Ammon's horn (tissue), 1 donor: ENCODE measurements at places on chromosomes 3 and 15.
A peak's percentile ranks its signal among the peaks of the same experiment; 100 is the strongest.

- peak; percentile 84 for DNase-seq
Observed at GRCh38 chr3:13452490-13453335, 27.4 kb upstream of the HDAC11 start.

DNA sequence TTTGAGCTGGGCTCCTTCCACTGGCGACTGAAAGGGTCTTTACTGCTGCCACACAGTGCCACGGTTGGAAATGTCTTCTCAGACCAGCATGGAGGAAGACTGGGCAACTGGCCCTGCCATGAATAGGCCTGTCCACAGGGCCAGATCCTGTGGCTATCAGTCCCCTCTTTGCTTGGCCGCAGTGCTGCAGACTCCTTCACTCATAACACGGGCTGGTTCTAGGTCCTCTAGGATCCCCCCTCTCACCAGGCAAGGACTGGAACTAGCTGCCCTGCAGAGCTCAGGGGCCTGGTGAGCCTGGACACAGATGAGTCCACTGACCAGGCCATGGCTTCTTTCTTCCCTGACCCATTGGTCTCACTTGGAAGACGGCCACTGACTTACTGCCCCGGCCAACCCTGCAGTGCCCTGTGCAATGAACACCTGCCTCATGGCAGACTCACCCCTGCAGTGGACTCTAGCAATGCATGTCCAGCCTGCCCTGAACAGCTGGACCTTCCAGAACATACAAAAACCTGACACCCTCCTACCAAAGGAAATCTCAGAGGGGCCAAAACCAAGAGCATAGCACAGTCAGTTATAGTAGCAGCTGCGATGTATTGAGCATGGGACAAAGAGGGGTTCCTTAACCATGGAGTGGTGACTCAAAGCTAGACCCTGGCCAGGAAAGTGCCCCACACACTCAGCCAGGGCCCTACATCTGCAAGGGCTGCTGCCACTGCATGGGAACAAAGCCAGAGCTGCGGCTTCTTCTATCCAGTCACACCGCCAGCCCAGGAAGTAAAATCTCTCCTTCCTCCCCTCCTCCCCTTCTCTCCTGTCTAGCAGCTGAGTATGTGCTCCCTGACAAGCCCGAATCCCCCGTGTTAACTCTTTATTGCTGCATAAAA, 72.1 kb upstream of the ITGA11 start:
- DNase-seq, result no peak

DNA sequence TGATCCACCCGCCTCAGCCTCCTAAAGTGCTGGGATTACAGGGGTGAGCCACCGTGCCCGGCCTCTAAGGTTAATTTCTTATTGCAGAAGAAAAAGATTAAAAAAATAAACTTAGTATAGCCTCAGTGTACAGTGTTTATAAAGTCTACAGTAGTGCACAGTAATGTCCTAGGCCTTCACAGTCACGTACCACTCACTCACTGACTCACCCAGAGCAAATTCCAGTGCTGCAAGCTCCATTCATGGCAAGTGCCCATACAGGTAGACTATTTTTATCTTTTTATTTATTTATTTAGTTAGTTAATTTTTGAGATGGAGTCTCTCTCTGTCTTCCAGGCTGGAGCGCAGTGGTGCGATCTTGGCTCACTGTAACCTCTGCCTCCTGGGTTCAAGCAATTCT, 3.2 kb upstream of the FLNB start:
- no peak for DNase-seq

DNA sequence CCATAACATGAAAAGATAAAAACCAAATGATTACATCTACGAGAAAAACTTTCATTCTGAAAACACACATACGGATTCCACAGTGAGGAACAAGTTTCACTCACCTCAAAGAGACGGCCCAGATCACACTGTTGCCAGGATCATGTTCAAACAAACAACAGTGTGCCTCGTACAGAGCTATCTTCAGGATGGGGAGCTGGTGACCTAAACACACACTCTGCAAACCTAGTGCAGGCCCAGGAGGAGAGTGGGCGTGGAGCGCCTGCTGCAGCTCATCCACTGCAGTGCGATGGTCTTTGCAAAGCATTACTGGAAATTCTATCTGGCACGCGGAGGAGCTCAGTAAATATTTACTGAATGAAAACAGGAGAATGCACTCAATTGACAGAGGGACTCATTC, 38.5 kb downstream of the TAMM41 start:
- DNase-seq, result no peak

DNA sequence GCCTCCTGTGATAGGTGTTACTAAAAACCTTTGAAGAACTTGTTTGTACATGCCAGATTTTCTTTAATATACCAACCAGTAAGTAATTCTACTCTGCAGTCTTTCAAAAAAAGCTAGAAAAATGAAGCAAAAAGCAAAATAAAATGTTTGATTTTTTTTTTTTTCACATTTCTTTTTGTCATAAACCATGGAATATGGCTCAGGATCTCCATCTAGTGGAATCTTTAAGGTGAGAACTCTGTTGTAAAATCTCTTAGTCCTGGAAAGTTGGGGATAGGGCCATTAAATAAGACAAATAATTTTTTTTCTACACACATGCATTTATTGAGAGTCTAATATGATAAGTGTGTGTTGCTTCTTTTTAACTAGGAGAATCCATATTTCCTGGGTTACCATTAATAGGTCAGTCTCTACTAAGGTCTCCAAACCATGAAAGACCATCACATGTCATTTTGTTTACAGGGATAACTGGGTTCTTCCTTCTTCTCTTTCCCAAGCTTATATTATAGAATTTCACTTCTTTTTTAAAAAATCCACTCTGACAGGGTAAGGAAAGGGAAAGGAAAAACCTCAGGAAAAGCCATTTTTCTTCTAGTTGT, 84.6 kb downstream of the SLC9A9 start:
- DNase-seq, result peak; percentile 33

GRCh38 chr3:11213810-11214450, 58.3 kb upstream of the ATG7 start:
- no peak for DNase-seq

DNA sequence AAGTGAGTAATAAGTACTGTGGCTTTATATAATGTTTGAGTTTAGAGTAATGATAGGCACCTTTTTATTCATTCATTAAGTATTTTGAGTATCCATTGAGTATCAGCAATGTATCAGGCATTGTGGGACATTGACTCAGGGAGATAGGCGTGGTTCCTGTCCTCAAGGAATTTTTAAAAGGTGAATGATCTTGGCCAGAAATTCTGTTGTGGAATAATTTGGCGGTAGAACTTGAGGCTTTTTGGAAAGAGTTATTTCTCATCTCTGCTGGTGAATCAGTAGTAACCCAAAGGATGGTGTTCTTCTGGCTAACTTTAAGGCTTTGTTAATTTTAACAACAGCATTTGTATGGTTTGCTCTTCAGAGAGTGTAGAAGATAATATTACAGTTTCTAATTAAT, 2.0 kb downstream of the RAB7A start:
- no peak for DNase-seq

DNA sequence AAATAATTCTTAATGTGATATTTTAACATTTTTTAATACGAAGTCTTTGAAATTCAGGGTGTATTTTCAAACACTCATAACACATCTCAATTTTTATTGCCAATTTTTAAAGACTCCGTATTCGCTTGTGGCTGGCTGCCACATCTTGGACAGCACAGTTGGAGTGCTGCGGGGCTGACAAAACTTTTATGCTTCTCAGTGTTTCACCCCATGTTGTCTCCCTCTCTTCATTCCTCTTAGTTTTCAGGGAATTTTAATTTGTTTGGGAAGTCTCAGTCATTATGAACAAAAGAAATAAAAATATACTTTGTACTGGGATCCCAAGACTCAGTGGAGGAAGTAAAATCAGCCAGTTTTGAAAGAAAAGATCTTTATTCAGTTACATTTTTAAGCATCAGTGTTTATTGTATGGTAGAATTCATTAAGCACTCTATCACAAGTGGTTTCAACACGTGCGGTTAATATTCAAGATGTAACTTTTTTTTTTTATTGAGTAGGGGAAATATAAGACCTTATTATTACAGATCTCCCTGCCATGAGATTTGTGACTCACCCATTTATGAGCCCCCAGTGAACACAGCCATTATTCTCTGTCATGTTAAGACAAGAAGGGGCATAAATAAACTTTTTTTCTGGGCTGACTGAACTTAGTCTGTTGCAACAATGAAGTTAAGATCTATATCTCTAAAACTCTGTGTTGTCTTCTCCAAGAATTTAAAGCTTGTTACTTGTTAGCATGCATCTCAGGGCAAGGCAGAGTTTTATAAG, 26.8 kb downstream of the KAT2B start:
- no peak for DNase-seq

DNA sequence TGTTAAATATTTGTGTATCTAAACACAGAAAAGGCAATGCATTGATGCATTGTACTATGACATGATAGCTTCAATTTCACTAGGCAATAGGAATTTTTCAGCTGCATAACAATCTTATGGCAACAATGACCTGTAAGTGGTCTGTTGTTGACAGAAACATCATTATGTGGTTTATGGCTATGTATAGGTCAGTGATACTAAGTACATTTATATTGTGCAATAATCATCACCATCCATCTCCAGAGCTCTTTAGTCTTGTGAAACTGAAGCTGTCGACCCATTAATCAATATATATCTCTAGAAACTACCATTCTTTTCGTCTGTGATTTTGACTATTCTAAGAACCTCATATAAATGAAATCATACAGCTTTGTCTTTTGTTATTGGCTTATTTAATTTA, 200.1 kb upstream of the ZNF717 start:
- no peak for DNase-seq

DNA sequence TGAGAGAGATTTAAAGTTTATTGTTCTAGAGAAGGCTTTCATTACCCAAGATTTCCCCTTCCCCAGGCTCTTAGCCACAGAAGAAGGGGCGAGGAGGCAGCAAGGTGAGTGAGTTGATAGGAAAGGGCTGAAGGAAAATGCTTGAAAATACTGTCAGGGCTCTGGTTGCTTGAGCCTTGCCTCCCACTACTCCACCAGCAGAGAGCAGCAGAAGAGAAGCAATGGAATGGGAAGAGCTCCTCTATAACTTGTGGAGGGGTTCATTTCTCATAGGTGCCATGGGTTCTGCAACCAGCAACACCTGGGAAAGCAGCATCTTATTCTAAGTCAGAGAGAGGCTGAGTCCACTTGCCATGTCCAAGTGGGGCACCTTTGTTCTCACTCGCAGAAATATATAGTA, 184.0 kb upstream of the CNTN6 start:
- DNase-seq, result peak; percentile 8

DNA sequence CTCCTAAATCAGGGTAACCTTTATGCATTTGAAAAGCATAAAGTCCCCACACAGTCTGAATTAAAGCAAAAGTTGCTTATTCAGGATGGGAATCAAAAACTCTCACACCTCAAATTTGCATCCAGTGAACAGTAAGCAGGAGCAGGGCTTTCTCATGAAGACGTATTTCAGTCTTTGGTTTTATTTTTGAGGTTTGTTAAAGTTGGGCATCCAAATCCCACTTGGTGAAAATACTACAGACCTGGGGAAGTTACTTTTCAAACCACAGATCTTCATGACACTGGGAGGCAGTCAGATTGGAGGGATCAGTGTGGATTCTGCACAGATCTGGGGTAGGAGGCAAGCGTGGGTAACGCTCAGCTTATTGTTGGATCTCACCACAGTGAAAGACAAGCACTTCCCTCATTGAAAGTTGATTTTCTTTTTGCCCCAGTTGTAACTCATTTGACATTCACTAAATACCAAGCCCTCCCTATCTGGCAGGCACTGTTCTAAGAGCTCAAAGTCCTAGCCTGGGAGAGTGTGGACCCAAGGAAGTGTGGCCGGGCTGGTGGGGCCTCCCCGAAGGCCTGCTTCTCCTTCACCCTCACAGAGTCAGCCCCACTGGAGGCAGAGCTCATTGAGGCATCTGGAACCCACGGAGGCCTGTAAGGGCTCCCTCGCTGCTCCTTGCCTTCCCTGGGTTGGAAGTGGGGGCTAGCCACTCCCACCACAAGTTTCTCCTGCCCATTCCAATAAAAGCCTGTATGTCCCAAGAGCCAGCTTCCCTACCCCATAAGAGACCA, 783 bp upstream of the ISG20 start:
- no peak for DNase-seq

- DNase-seq, result no peak
Observed at GRCh38 chr15:87724330-87724729, 532.2 kb downstream of the NTRK3 start.

GRCh38 chr15:75801859-75802593, 41.2 kb upstream of the UBE2Q2 start:
- DNase-seq, result peak; percentile 81

DNA sequence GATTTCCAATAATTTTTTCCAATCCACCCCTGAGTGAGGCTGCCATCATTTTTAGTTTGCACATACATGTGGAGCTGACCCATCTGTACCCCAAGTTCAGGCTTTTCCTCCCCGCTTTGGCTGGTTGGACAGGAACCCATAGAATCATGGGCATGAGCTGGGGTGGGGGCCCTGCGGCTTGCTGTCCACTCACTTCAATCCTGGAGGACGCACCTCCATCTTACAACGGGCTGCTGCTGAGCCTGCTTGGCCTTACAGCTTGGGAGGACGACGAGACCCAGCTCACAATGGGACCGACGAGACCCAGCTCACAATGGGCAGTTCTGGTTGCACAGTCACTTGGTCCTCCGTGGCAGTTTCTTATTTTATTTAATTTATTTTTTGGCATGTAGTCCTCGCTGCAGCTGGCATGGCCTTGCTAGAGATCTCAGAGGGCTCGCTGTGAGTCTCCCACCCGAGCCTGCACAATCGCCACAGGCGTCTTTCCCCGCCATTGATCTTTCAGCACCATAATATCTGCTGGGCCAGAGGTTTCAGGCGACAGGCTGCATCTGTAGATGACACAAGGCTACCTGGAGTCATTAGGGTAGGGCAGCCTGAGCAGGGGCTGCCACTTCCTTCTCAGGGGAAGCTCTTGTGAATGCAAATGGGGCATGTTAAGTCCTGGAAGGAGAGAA, 19.6 kb upstream of the EPHB3 start:
- DNase-seq, result no peak

- DNase-seq, result no peak
Observed at GRCh38 chr3:37574177-37574943, 287.3 kb upstream of the CTDSPL start.

GRCh38 chr3:114104414-114104813, 47.9 kb downstream of the QTRT2 start:
- DNase-seq, result no peak

- peak; percentile 52 for DNase-seq
Observed at GRCh38 chr15:81293728-81294515, 30.0 kb downstream of the STARD5 start.

DNA sequence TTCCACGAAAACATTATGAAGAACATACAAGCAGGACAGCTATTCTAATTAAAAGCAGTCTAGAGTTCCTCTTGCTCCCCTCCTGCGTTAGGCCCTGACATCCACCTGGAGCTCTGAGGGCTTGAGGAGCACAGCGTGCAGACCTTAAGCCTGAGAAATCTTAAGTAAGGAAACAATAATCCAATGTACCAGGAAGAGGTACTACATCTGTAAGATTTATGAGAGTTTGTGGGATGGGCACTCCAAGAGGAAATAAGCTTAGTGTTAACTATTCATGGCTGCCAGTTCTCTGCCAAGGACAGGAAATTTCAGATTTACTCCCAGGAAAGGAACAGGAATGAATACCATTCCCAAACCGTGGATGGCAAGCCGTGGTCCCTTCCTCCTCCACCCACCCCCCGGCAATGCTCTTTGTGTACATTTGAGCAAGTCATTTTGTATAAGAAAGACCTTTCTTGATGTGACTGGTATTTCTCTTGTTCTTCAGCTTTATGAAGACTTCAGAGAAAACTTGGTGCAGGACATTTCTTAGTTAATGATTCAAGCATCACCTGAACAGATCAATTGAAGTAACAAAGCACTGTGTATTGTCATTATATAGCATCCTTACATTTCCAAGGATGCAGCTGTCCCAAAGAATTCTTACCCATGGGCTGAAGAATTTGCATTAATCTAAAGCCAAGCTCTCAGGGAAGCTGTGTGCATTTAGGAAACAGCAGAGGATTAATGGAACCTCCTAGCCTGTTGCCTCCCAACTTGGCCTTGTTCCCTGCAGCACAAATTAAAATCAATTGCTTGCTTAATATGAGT, 28.8 kb upstream of the VILL start:
- no peak for DNase-seq
